Activated CD8-positive, alpha-beta T cell treated with anti-CD3 and anti-CD28 coated beads, Interleukin-2, amount 10 ng/mL, durations not matched to agents 7 days and 5 days (primary cell): ENCODE measurements at places on chromosomes 7 and 10.

DNA sequence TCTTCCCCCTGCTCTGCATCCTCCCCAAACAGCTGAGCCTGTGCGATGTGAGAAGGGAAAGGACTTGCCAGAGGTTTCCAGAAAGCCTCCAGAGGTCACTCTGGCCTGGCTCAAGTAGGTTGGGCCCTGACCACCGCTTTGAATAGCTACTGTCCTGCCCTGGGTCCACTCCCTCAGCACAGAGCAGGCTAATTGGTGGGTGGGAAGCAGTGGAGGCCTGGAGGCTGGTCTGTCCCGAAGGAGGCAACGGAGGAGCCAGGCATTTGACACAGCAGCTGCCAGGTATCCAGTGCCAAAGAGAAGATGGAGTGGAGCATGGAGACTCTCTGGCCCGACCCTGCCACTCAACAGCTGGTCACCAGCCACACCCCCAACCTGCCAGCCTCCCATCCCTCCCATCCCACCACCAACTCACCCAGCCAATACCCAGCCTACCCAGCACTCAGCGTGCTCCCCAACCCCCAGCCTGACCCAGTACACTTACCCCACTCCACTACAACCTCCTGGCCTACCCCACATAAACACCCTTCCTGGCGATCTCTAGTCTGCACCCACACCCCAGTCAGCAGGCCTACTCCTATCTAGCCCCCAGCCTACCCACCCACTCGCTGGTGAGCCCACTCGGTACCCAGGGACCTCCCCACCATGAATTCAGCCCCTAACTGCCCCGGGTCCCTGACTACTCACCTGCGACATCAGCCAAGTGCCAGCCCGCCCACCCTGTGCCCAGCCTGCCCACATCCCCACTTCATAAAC lies 64.6 kb upstream of the COL13A1 start:
- H3K4me3 ChIP-seq, result no peak overlapping the region
- peaks cover 9% of the 10 kb centered on the region for H3K27me3 ChIP-seq
- peaks cover 27% of the 10 kb centered on the region for H3K4me1 ChIP-seq
- DNase-seq, result no peak
- H3K36me3 ChIP-seq, result no peaks in the 10 kb centered on the region

- H3K36me3 ChIP-seq, result peaks cover 2% of the 10 kb centered on the region
- H3K27ac ChIP-seq, result no peak overlapping the region
- H3K27me3 ChIP-seq, result peaks cover 12% of the 10 kb centered on the region
- DNase-seq, result no peak
These were observed 42.1 kb downstream of the NEURL1 start for GRCh38 chr10:103535595-103535994.

GRCh38 chr10:3838460-3839437 lies 53.7 kb upstream of the KLF6 start:
- no peak overlapping the region for H3K27ac ChIP-seq
- H3K27me3 ChIP-seq, result no peaks in the 10 kb centered on the region
- no peaks in the 10 kb centered on the region for H3K36me3 ChIP-seq
- no peak for DNase-seq
- H3K4me1 ChIP-seq, result peaks cover 27% of the 10 kb centered on the region

DNA sequence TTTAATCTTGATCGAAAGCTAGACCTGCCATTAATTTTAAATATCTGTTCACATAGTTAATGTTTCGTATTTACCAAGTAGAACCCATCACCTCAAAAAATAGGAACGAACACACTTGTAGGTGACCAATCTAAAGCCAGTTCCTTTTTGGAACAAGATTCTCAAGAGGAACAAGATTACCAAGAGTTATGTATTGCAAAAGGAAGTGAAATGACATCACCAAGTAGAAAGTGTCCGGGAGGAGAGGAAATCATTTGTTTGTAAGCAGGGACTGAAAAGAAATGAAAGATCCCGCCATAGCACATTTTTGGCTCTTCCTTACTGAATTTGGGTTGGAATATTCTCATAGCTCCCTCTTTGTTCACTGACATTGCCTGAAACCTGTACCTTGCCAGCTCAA lies 1200.5 kb downstream of the SORCS1 start:
- no peak overlapping the region for H3K27ac ChIP-seq
- no peak overlapping the region for H3K4me3 ChIP-seq

GRCh38 chr10:70053841-70054288 lies 1.2 kb downstream of the MACROH2A2 start:
- H3K36me3 ChIP-seq, result no peaks in the 10 kb centered on the region
- peak; percentile 28 for DNase-seq
- no peak overlapping the region for H3K27ac ChIP-seq
- H3K4me3 ChIP-seq, result peak overlapping the region; percentile 73

- no peaks in the 10 kb centered on the region for H3K4me1 ChIP-seq
- H3K36me3 ChIP-seq, result no peaks in the 10 kb centered on the region
- no peak for DNase-seq
- H3K4me3 ChIP-seq, result no peak overlapping the region
- H3K27me3 ChIP-seq, result no peaks in the 10 kb centered on the region
- H3K27ac ChIP-seq, result no peak overlapping the region
These were observed 642.4 kb downstream of the TNS3 start for GRCh38 chr7:46939558-46939957.

DNA sequence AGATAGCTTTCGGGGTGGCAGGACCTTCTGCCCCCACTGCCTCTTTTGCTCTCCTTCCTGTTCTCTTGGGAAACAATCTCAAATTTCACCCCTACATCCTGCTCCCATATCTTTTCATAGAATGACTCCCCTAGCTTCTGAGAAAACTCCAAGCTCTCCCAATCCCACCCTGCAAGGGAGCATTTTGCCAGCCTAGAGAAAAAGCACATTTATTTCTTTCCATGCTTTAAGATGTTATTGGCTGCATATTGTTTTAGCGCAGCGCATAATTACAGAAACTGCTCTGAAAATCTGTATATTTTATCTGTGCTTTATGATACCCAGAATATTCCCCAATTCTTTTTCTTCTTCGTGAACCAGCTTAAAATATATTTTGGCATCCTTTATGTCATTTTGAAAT lies 601.3 kb downstream of the KCNMA1 start:
- DNase-seq, result no peak
- peaks cover 9% of the 10 kb centered on the region for H3K4me1 ChIP-seq
- peaks cover 8% of the 10 kb centered on the region for H3K27me3 ChIP-seq
- H3K4me3 ChIP-seq, result no peak overlapping the region

DNA sequence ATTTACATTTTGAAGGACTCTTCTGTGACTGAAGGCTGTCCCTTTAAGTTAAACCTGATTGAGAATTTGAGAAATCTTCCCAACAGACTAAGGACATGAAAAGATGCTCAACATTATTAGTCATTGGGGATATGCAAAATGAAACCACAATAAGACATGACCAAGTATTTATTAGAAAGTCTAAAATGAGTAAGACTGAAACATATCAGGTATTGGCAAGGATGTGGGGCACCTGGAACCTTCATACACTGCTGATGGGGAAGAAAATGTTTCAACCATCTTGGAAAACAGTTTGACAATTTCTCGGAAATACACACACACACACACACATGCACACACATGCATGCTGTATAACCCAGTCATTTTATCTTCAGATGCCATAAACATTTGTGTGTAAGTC lies 132.1 kb upstream of the CDK6 start:
- peaks cover 2% of the 10 kb centered on the region for H3K36me3 ChIP-seq
- no peaks in the 10 kb centered on the region for H3K27me3 ChIP-seq
- H3K4me1 ChIP-seq, result no peaks in the 10 kb centered on the region
- H3K27ac ChIP-seq, result no peak overlapping the region
- no peak overlapping the region for H3K4me3 ChIP-seq
- no peak for DNase-seq

DNA sequence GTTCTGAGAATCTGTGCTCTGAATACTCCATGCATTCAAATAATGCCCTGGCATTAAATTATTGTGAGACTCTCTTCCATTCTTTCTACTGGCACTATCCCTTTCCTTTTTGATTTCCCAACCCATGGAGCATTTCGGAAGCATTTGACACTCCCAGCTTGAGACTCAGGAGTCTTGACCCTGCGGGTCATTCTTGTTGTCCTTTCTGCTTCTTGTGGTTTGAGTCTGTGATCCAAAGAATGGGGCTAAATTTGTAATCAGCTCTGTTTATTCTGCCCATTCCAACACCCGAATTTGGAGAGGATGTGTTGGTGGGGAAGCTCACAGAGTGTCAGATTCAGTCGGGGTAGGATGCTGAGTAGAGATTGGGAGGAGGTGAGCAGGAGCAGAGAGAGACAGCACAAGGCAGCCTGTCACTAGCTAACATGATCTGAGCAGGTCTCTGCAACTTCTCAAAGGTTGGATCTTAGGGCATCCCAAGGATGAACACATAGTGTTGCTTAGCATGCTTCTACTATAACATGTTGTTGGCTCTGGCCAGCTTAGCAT lies 80.4 kb upstream of the BMPER start:
- no peaks in the 10 kb centered on the region for H3K36me3 ChIP-seq
- peaks cover 2% of the 10 kb centered on the region for H3K27me3 ChIP-seq
- no peak overlapping the region for H3K27ac ChIP-seq
- H3K4me1 ChIP-seq, result no peaks in the 10 kb centered on the region
- DNase-seq, result no peak

- H3K4me3 ChIP-seq, result peak within 1 kb of the TSS; percentile 52
- DNase-seq, result peak; percentile 21
- H3K36me3 ChIP-seq, result no peaks in the 10 kb centered on the region
These were observed at the start of gene BICC1 for GRCh38 chr10:58512491-58513187. BICC1 (plus strand) TSS chr10:58512872; CDS start chr10:58513144, 272 bp downstream.

DNA sequence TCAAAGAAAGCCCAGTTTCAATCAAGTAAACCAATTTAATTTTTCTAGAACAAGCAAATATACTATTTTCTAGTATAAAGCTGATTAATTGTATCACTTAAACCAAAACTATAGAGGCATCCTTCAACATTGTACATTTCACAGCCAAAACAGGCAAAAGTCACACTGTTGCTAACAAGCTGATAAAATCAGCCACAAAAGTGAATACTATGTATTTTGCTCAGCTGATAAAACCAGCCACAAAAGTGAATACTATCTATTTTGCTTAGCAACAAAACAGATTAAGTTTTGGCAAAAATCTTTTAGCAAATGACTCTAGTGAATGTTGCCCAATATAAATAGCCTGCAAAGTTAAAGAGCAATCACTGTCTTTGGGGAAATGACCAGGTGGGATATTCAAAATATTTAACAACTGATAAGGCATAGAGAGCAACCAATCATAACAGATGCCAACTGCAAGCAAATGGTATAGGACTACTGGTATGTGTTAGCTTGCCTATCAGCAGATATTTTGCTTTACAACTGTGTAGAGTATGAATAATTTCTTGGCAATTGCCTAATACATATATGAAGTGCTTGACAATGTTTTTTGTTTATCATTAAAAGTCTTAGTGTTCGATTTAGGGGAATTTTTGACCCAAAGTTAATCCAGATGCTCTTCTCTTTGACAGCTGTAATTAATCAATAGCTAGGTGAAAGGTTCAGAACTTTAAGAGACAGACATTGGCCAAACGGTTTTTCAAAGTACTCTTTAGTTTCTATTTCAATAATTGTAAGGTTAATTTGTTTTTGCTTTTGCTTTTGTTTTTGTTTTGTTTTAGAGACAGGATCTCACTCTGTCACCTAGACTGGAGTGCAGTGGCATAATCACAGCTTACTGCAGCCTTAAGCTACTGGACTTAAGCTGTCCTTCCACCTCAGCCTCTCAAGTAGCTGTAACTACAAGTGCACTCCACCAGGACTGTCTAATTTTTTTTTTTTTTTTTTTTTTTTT lies 44.4 kb upstream of the SP4 start:
- peak overlapping the region; percentile 3 for H3K4me3 ChIP-seq
- peaks cover 5% of the 10 kb centered on the region for H3K36me3 ChIP-seq
- no peak for DNase-seq
- no peaks in the 10 kb centered on the region for H3K27me3 ChIP-seq

GRCh38 chr10:90226517-90226916 lies 525.1 kb downstream of the KIF20B start:
- H3K27ac ChIP-seq, result no peak overlapping the region
- H3K4me3 ChIP-seq, result no peak overlapping the region
- no peaks in the 10 kb centered on the region for H3K36me3 ChIP-seq
- no peaks in the 10 kb centered on the region for H3K27me3 ChIP-seq
- DNase-seq, result no peak

DNA sequence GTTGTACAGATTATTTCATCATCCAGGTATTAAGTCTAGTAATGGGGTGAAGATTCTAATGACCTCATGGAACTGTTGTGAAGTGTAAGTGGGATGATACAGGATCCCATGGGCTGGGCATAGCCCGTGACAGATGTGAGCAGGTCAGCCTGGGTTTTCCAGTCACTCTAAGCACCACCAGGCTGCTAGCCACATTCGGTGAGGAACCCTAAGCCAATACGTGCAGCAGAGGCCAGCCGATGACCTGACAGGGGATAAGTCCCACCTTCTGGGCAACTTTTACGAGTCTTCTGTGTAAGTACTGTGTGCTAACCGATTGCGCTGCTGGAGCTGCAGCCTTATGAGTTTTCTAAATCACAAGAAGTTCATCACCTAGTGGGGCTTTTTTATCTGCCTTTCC lies 7.3 kb downstream of the ZNF503 start:
- no peak overlapping the region for H3K4me3 ChIP-seq
- H3K27me3 ChIP-seq, result peaks cover 38% of the 10 kb centered on the region
- no peaks in the 10 kb centered on the region for H3K36me3 ChIP-seq
- DNase-seq, result no peak
- no peak overlapping the region for H3K27ac ChIP-seq
- H3K4me1 ChIP-seq, result peaks cover 7% of the 10 kb centered on the region

DNA sequence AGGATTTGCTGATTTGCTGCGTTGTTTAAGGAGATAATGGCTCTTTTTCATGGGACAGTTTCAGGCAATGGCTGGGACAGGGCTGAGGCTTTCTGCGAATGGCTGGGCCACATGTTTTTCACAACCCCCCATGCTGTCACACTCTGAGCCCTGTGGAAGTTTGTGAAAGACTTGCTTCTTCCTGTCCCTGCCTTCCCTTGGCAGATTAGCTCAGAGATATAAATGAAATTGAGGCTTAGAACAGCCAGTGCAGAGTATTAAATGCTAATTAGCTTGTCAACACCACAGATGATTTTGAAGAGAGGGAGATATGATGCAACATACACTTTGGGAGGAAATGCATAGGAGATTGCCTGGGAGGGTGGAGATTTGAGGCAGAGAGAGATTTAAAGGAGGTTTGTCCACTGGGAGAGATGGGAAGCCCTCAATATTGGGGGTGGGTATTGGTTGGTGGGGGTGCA lies 232.0 kb downstream of the SH2D4B start:
- H3K27ac ChIP-seq, result no peak overlapping the region
- no peak overlapping the region for H3K4me3 ChIP-seq
- H3K36me3 ChIP-seq, result no peaks in the 10 kb centered on the region
- H3K27me3 ChIP-seq, result peaks cover 8% of the 10 kb centered on the region
- no peaks in the 10 kb centered on the region for H3K4me1 ChIP-seq

- H3K4me3 ChIP-seq, result no peak overlapping the region
- no peaks in the 10 kb centered on the region for H3K4me1 ChIP-seq
- no peak for DNase-seq
- H3K27me3 ChIP-seq, result no peaks in the 10 kb centered on the region
These were observed 204.9 kb upstream of the NPSR1 start for GRCh38 chr7:34453150-34453549.

GRCh38 chr7:38842746-38843145 lies 66.2 kb downstream of the VPS41 start:
- no peak overlapping the region for H3K27ac ChIP-seq
- H3K4me1 ChIP-seq, result no peaks in the 10 kb centered on the region
- DNase-seq, result no peak
- no peak overlapping the region for H3K4me3 ChIP-seq

- H3K27me3 ChIP-seq, result no peaks in the 10 kb centered on the region
- H3K36me3 ChIP-seq, result no peaks in the 10 kb centered on the region
- H3K4me1 ChIP-seq, result no peaks in the 10 kb centered on the region
- DNase-seq, result peak; percentile 76
- no peak overlapping the region for H3K4me3 ChIP-seq
These were observed 14.4 kb upstream of the SH2B2 start for GRCh38 chr7:102272075-102272916.

GRCh38 chr7:36658335-36659171 lies 65.7 kb downstream of the AOAH start:
- peaks cover 24% of the 10 kb centered on the region for H3K4me1 ChIP-seq
- H3K27ac ChIP-seq, result no peak overlapping the region
- H3K4me3 ChIP-seq, result no peak overlapping the region
- peaks cover 11% of the 10 kb centered on the region for H3K36me3 ChIP-seq
- no peaks in the 10 kb centered on the region for H3K27me3 ChIP-seq
